ENCODE measurements at places on chromosomes 13 and 19.
A peak's percentile ranks its signal among the peaks of the same experiment; 100 is the strongest.

DNA sequence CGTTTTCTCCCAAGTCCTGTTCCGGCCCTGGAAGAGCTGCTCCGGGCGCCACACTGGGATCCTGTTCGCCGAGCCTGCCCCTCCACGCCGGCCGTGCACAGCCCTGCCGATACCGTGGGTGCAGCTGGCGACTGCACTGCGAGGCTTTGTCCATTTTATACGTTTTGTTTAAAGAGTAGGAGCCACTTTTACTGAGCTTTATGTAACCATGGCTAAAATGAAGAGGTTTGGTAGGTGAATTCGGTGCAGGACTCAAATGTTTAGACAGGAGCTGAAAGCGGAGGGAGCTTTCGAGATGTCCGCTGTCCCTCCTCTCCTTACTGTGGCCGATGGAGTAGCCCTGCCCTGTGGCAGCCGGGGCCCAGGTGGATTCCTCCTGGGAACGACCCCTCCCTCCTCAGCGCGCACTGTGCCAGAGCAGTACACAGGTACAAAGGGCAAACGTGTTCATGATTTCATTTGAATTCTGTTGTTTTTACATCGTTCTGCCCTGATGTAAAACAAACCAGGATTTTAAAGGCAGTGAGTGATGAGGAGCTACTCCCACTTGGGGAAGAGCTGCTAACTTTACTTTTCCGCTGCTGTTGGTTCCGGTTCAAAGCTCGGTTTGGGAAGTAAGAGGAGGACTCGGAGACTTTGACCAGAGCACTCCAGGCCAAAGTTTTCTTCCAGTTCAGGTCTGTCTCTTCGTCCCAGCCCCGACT lies 1.7 kb downstream of the COL4A2 start:
- no peak for DNase-seq

- peak; percentile 31 for DNase-seq
Measured at GRCh38 chr13:46906405-46906804, 9.6 kb upstream of the HTR2A start.

DNA sequence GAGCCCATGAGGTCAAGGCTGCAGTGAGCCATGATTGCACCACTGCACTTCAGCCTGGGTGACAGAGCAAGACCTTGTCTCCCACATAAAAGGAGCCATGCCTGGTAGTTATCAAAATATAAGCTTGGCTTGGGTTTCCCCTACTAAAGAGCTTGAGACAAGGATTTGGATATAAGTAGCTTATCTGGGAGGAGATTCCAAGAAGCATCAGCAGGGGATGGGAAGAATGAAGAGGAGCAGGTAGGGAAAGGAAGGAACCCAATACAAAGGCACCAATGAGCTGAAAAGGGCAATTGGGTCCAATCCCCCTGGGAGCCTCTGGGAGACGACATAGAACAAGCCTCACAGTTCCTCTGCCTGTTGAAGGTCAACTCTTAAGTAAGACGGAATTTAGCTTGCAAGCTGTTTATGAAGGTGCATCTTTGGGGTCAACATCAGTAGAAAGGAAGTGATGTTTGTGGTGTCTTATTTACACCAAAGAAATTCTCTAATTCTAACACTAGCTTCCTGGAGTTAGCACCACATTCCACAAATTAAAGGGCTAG lies 7.4 kb upstream of the CLEC4G start:
- DNase-seq = no peak

DNA sequence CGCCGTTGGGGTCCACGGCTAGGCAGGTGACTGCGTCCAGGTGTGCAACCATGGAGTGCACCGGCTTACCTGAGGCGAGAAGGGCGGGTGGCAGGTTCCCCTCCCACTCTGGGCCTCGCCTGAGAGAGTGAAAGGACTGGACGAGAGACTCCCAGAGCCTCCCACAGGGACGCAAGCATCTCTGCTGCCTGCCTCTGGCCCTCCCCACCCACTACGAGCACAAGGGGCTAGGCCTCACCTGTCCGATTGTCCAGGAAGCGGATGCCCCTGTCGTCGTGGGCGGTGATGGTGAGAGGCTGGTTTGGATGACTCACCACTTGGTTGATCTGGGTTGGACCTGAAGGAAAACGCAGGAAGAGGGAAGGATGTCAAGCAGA lies 5.1 kb upstream of the PRKD2 start:
- no peak for DNase-seq

- no peak for DNase-seq
Measured at GRCh38 chr19:56538761-56539263, at the start of gene ZFP28. Gene ZFP28, plus strand, starts transcription at chr19:56538948. Its CDS starts 71 bp downstream, at chr19:56539019.

DNA sequence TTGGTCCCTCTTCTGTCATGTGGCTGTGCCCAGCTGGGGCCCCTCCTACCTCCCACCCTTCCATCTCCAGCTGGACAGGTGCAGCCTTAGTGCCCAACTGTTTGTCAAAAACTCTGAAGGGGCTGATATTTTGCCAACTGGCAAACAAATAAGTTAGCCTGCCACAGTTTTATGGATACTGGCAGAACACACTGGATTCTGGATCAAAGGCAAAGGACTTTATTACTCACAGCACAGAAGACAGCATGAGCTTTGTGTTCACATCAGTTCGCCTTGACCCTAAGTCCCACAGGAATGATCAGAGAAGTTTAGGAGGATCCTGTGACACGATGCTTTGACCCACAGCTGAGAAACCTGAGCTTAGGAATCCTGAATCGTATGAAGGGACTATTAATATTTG lies 16.4 kb downstream of the KLK2 start:
- no peak for DNase-seq

DNA sequence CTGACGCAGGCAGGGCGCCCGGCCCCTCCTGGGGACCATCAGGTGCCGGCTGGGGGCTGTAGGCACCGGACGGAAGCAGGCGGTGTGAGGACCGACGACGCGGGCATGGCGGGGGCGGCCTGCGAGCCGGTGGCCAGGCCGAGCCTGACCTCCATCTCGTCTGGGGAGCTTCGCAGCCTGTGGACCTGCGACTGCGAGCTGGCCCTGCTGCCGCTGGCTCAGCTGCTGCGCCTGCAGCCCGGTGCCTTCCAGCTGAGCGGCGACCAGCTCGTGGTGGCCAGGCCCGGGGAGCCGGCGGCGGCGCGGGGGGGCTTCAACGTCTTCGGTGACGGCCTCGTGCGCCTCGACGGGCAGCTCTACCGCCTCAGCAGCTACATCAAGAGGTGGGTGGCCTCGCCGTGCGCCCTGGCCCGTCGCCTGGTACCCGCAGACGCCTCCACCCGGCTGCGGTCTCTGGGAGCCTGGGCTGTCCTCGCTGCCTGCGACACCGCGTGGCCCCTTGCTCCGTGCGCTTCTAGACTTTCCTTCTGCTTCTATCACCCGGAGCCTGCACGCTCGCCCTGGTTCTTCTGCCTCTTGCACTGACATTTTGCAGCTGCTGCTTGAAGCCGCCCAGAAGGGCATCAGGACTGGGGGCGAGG lies 460 bp downstream of the MEDAG start:
- DNase-seq = no peak

- DNase-seq = no peak
Measured at GRCh38 chr19:14512406-14512961, 5.7 kb downstream of the DNAJB1 start.

DNA sequence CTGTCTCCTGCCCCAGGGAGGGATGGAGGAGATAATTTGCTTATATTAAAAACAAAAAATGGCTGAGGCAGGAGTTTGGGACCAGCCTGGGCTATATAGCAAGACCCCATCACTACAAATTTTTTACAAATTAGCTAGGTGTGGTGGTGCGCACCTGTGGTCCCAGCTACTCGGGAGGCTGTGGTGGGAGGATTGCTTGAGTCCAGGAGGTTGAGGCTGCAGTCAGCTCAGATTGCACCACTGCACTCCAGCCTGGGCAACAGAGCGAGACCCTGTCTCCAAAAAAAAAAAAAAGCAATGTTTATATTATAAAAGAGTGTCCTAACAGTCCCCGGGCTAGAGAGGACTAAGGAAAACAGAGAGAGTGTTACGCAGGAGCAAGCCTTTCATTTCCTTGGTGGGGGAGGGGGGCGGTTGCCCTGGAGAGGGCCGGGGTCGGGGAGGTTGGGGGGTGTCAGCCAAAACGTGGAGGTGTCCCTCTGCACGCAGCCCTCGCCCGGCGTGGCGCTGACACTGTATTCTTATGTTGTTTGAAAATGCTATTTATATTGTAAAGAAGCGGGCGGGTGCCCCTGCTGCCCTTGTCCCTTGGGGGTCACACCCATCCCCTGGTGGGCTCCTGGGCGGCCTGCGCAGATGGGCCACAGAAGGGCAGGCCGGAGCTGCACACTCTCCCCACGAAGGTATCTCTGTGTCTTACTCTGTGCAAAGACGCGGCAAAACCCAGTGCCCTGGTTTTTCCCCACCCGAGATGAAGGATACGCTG lies 184.0 kb downstream of the KDM4B start:
- DNase-seq = no peak

DNA sequence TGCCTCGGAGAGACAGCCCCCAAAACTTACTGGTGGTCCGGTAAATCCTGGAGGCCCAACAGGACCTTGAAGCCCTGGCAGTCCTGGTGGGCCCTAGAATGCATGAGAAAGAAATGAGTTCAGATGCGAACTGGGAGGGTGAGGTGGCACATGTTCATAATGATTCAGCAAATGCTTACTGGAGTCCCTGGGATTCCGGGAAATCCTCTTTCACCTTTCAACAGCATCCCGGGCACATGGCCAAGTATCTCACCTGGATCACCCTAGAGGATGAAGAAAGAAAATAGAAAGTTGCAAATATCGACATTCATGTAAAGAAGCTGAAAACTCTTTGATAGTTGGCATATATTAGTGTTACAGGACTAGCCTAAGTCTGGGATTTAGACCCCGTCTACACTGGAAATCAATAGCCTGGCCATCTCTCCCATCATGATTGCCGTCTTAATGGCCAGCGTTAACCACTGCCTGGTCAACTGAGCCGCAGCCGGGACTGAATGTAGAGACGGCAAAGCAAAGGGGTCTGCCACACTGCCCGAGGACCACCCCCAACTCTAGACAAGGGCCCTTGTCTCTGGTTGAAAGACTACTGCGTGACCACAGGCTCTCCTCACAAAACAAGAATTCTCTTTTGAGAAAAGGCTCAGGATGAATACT lies 96.9 kb downstream of the COL4A1 start:
- DNase-seq = no peak

GRCh38 chr13:66927562-66927961 lies 302.6 kb downstream of the PCDH9 start:
- no peak for DNase-seq

Data from retinal pigment epithelial cell (primary cell).